ENCODE measurements at places on chromosomes 7 and 10.

DNA sequence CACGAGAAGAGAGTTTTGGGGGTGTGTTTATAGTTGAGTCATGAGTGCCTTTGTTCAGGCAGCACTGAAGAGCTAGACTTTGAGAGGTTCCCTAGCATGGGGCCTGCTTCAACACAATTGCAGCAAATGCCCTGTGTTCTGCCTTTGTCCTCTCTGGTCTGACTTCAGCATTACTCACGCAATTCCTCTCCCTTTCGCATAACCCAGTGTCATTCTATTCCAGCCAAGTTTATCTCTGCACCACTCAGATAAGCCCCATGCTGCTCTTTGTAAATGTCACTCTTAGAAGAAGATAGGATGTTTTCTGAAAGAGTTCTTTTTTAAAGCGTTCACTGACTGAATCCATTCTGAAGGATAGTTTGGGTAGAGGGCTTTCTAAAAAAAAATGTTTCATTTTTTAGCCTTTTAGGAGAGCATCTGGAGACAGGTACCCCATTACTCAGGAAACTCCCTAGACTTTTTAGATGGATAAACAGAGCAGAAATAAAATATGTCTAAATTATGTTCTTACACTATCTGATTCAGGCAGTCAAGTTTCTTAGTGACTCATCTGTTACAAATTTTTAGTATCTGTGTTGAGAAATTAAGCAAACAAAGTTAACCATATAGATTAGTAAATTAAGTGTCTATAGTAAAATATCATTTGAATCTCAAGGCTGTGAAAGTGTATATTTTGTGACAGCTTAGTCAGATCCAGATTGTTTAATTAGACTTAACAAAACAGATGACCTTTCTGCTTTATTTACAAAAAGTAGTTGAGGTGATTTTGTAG is 318.5 kb downstream of the GPR158 start:
- DNase-seq = no peak

GRCh38 chr7:84021292-84021908 is 173.2 kb downstream of the SEMA3A start:
- DNase-seq = no peak

DNA sequence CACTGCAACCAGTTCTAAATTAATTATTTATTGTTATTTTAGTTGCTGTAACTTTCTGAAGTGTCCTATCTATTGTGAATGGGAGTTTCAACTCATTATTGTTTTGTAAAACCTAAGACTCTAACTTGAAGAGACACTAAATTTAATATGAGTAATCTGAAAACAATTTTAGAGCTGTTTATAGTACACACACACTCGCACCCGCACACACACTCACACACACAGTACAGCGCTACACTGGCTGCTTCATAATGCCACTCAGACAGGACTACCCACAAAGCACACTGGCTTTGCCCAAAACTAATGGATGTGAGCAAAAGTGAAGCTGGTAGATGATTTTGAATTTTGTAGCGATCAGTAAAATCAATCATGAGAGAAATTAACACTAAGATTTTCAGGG is 238.9 kb upstream of the ETV1 start:
- DNase-seq = no peak

GRCh38 chr10:49277973-49278372 is 21.0 kb upstream of the C10orf71 start:
- DNase-seq = no peak

DNA sequence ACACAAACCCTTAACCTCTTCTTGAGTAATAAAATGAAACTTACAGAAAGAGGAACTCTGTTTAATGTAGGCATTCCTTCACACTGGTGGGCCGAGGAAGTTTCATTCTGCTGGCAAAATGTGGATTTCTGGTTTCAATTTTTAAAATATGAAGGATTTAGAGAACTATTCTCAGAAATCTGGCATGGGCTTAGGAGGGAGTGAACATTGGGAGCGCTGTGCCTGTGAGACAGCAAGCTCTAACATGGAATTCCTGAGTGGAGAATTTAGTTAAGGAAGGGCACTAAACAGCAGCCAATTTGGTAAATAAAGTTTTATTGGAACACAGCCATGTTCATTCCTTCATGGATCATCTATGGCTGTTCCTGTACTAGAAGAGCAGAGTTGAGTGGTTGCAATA is 751.8 kb upstream of the IGFBP3 start:
- DNase-seq = no peak

DNA sequence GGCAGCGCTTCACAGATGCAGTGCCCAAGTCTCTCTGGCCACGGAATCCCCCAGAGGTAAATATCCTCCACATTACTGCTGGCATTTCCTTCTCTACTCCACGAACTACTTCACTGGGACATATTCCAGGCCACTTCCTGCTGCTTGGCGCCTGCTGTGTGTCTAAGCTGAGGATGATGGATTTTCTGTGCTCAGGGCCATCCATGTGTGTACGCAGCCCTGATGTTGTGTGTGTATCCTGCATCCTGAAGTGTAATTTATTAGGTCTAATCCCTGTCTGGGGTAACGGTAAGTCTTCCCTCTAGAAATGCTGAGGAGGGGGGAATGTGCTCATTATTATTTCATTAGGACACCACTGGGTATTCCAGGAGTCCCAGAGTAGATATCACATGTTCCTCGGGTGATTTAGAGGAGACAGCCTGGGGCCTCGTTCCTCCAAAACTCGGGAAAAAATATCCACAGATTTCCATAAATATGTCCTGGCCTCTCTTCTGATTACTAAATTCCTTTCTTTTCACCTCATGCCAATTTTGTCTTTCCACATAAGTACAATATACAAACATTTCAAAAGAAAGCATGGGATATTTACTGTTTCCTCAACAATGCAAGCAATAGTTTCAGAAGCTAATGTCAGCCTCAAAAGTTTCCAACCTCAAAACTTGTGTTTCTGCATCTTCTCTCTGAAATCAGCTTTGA is 25.5 kb upstream of the HABP2 start:
- no peak for DNase-seq

GRCh38 chr7:144786522-144786921 is 49.3 kb downstream of the TPK1 start:
- no peak for DNase-seq

DNA sequence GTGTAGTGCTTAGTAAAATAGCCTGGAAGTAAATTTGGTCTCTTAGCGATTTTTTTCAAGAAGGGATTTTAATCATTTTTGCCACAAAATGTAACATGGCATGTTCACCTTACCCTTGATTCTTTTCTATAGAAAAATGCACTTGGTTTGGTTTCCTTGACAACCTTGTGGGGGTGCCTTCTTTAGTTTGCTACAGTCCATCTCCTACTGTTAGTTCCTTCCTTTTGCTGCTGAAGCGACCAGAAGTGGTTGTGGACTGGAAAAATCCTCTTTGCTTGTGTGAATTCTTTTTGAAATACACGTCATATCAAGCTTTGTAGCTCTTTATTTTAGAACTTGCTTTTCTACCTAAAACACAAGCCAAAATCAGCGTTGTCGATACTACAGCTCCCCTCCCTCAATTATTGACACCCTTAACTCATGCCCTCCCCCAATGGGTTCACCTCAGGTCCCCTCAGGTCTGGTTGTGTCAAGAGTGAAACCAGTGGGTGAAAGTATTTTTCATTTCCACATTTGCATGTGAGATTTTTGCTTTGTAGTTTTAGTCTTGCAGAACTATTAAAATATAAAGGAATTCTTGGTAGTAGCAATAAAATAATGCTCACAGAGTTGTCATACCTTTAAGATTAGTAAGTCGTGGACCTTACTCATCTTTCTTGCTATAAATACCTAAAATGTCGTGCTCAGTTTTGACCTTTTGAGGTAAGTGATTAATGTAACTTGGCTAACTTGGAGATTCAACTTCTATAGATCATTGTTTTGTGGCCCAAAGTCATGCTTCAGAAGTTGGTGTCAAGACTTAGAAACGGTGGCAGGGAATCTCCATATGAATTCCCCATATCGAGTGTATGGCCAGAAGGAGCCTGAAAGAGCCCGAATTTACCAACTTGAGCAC is 1.5 kb downstream of the ACTR3B start:
- DNase-seq = no peak

GRCh38 chr10:128530301-128530700 is 404.1 kb upstream of the MKI67 start:
- DNase-seq = peak; percentile 10

DNA sequence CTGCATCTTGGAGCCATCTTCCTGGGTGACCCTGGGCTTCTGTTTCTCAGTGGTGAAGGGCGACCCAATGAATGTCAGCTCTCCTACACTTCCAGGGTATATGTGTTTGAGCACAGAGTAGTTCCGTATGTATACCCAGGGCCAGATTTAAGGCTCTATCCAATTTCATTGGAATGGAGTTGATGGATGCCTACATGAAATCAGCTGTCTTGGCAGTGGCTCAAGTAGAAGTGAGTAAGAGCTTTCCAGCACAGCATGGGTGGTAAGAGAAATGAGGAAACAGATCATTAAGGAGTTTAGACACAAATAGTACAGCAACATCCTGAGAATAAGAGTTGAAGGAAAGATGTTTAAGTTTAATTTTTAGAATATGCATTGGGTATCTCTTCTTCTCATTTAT is 433.0 kb downstream of the PAXIP1 start:
- no peak for DNase-seq

- DNase-seq = no peak
Measured at GRCh38 chr7:2728316-2729030, 40.5 kb downstream of the AMZ1 start.

GRCh38 chr7:45589061-45589460 is 14.9 kb downstream of the ADCY1 start:
- DNase-seq = no peak

All from NCI-H1694 treated with DMSO at 0.1 percent for 48 hours (cell line).